Right ventricle myocardium inferior (tissue), 1 donor: ENCODE measurements at places on chromosomes 7 and 10. TPM values are rescaled to one million over a fixed set of nuclear protein-coding genes. Genes with fewer than 3 reads are reported as not detected.
A peak's percentile ranks its signal among the peaks of the same experiment; 100 is the strongest.

- no peak for DNase-seq
Measured at GRCh38 chr7:31814187-31814586, 127.2 kb downstream of the PPP1R17 start.

- DNase-seq, result no peak
Measured at GRCh38 chr7:112437072-112437471, 13.2 kb upstream of the IFRD1 start.

The GJD4 gene
- total RNA-seq, result not detected

DNA sequence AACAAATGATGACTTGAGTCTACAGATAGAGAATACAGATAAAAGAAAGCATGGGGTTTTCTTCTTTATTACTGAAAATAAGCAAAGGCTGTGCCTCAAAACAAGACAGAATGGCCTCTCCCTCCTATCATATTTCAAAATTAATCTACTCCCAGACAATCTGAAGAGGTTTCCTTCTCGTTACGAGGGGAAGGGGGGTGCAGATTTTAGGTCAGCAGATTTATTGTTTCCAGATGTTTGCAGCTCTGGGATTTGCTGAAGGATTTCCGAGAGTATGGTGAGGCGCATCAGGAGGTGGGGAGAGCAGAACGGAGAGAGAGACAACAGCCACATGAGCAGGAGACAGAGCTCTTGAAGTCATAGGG is 89.8 kb downstream of the KIAA1549 start:
- no peak for DNase-seq

GRCh38 chr7:41760293-41760692 is 57.4 kb upstream of the INHBA start:
- no peak for DNase-seq

The ASZ1 gene
- total RNA-seq, result not detected

The ZPBP gene
- not detected for total RNA-seq

- DNase-seq, result no peak
Measured at GRCh38 chr10:133008736-133009135, 66.4 kb upstream of the CFAP46 start.

The CHAT gene
- not detected for total RNA-seq

- DNase-seq, result no peak
Measured at GRCh38 chr7:33556472-33556871, 348.9 kb upstream of the BMPER start.

DNA sequence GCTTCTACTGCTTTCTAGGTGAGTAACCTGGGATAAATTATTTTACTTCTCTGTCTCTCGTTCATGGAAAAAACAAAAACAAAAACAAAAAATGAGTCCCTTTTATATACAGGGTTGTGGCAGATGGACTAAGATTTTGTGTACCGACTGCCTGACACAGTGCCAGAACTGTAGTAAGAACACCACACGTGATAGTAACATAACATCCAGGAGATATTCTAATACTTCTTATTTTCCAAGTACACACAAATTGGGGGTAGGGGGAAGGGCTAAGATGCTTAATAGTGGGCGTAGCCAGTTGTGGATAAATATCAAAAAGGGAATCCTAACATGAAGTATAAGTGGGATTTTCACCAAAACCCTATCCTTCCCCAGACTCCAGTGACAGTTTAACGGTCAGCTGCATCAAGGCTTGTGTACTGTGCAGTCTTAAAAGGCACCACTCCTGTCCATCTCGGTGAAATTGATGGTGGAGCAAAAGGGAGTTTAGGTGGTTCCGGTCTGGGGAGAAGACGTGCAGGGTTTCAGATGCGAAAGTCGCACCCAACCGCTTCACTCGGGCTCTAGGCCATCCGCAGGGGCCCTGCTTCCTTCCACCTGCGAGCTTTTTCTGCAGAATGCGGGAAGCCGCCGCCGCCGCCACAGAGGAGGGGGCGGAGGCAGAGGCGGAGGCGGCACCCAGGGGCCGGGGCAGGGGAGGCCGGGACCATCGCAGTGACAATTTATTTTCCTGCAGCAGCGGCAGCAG is at the start of gene STAMBPL1:
TSS of gene STAMBPL1 (plus strand) at position 712 of the 748 bp plus-strand sequence. CDS start 21,464 bp downstream, outside the sequence.
- DNase-seq, result no peak

DNA sequence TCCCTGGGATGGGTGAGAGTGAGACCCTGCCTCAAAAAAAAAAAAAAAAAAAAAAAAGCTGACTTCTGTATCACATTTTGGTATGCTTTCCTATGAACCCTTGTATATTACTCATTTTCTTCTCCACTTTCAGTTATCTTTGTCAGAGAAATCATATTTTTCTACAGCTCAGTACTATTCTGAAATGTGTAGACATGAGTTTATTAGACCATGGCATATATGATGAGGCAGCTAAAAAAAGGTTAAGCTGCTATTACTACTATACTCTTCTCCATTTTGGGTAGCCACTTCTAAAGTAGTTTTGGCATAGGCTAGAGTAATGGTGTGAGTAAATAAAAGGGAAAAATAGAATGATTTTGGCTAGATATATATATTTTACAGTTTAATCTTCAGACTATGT is 53.4 kb downstream of the MLLT10 start:
- no peak for DNase-seq

The TUBGCP2 gene
- total RNA-seq, result 44.7 TPM

GRCh38 chr7:7921830-7922229 is 46.8 kb upstream of the GLCCI1 start:
- no peak for DNase-seq

- DNase-seq, result no peak
Measured at GRCh38 chr10:67046507-67046906, 120.7 kb downstream of the LRRTM3 start.

DNA sequence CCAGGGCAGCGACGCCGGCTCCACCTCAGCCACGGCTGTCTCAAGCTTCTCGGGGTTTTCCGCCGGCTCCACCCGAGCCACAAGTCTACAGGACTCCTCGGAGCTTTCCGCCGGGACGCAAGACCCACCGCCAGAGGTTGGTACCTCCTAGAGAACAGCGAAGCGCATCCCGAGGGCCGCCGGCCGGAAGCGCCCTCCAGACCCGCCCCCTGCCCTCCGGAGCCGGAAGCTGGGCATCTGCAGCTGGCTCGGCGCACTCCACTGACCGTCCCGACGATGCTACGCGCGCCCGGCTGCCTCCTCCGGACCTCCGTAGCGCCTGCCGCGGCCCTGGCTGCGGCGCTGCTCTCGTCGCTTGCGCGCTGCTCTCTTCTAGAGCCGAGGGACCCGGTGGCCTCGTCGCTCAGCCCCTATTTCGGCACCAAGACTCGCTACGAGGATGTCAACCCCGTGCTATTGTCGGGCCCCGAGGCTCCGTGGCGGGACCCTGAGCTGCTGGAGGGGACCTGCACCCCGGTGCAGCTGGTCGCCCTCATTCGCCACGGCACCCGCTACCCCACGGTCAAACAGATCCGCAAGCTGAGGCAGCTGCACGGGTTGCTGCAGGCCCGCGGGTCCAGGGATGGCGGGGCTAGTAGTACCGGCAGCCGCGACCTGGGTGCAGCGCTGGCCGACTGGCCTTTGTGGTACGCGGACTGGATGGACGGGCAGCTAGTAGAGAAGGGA is at the start of gene MINPP1:
TSS of gene MINPP1 (plus strand) at position 254 of the 726 bp plus-strand sequence. CDS start at position 277, 23 bp downstream.
- peak; percentile 90 for DNase-seq

DNA sequence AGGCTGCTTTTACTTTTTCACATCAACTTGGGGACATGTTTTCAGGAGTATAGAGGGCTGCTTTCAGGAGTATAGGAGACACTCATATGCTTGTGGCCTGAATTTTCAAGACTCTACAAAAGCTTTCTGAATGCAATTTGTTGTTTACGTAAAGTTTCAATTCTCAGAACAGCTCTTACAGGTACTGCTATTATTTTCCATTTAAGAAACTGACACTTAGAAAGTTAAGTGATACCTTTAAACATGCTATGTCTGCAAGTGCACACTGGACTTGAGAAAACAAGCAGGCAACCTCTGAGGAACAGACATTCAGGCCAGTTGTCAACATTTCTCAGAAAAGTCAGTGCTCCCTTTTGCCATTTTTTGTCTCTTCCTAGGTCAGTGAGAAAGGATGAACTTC is 70.0 kb upstream of the PHYHIPL start:
- no peak for DNase-seq

DNA sequence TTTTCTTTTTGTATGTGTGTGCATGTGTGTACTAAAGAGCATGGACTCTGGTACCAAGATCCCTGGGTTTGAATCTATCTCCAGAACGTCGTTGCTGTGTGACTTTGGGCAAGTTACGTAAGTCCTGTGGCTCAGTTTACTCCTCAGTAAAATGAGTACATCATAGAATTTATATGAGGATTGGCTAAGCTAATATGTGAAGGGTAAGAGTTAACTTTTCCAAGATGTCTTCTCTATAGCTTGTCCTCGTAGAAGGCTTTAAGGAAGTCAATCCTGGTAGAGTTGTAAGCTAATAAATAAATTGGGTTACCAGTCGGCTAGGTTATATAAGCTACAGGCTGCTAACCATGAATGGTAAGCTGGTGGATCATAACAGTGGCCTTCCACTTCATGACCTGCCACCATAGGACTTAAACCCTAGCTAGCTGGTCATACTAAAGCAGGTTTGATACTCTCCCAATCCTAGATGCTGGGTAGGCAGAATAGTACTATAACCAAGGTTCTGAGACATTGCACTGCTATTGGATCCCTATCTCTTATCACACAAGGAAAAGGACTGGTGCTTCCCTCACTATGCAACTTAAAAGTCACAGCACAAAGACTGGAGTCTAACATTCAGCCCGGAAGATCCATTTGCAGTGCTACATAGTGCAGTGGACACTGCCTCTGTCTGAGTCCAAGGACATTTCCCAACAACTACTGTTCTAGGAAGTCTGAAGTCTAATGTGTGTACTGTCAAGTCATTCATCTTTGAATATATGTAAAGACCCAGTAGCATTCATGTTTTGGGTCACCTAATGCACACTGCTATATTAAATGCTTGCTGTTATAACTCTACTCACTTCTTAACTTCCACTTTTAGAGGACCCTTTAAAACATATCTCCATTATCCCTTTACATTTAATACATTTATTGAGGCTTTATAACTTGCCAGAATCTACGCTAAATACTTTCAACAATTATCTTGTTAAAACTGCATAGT is 156.2 kb downstream of the CRPPA start:
- no peak for DNase-seq

- DNase-seq, result no peak
Measured at GRCh38 chr7:42915356-42915755, 3.5 kb upstream of the C7orf25 start.

GRCh38 chr7:76403780-76404494 is 5.6 kb downstream of the SSC4D start:
- no peak for DNase-seq

- DNase-seq, result no peak
Measured at GRCh38 chr7:39948375-39948955, 1.6 kb upstream of the CDK13 start.

GRCh38 chr10:105398202-105398601 is 757.1 kb downstream of the SORCS3 start:
- DNase-seq, result no peak

The CPED1 gene
- total RNA-seq, result 27.5 TPM

GRCh38 chr7:144118341-144118740 is 4.6 kb upstream of the OR2A14 start:
- DNase-seq, result no peak

The CCL26 gene
- not detected for total RNA-seq

DNA sequence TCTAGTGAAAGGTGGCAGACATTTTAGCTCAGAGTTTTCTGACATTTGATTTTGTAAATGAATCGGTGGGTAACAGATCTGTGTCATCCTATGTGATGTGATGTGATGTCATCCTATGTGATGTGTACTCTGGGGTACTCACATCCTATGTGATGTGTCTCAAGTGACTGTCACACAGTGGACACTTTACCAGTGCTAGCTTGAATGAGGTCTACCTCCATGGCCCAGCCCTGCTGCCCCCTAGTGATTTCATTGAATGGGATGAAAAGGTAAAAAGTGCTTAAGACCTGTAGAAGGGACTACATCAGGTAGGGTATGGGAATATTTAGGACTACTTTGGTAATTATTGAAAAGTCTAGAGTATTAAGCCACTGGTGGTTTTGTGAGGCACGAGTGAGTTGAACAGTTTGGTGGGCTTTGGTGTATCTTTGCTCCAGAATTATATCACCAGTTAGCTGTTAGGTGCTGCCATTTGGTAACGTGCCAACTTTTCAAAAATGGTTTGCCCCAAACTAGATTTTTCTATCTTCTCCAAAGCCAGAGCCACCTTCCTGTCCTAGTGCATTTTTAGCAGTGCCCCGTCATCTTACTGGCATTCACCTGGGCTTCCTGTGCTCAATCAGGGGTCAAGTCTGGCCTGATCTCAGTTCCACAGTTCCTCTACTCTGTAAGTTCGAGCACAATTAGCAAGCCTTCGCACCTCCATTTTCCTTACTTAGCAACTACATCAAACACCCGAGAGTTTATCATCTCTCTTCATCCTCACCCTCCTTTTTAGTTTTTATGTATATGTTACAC is 9.7 kb downstream of the EIF4H start:
- DNase-seq, result no peak

The OR2A12 gene
- not detected for total RNA-seq

- DNase-seq, result no peak
Measured at GRCh38 chr7:8283968-8284367, 22.0 kb upstream of the ICA1 start.

DNA sequence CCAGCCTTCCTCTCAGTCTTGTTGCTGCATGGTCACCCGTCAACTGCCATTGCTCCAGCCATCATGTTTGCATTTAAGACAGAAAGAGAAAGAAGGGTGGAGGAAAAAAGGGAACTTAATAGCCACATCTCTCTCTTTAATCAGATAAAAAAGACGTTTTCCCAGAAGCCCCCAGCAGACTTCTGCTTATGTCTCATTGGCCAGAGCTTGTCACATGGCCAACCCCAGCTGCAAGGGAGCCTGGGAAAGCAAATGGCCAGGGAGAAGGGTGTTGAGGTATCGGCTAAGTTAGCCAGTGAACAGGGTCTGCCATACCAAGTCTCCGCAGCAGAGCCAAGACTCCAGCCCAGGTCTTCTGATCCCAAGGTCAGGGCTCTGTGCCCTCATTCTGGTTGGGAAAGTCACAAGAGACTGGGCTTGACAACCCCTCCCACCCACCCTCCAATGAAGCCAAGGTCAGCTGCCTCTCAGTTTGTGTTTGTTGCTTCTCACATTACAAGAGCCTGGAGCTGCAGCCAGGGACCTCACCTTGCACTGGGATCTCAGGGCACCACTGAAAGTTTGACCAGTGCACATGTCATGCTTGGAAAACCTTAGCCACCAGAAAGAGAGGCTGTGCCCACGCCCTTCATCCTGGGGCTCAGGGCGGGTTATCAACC is 80.3 kb upstream of the LYZL2 start:
- DNase-seq, result no peak

The PI4K2A gene
- total RNA-seq, result 11.0 TPM

DNA sequence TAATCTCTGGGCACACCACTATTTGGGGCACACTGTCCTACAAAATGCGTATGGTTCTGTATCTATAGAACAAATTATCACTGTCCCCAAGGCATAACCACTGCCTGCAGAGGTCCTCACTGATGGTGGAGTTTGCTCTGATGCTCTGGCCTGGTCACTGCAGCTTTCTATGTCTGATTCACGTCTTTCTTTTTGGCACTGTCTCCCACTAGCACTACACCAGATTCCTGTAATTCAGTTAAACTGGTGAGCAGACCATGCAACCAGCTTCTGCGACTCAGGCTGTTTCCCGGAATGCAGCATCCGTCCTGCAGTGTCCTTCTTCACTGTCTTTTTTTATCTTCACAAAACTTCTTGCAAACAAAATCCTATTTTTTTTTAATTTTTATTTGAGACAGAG is 112.8 kb downstream of the KLF6 start:
- DNase-seq, result no peak

The CC2D2B gene
- 0.22 TPM for total RNA-seq
